ENCODE measurements at places on chromosomes 4 and X. TPM values are rescaled to one million over a fixed set of nuclear protein-coding genes. Genes with fewer than 3 reads are reported as not detected.

- no peak for DNase-seq
Measured at GRCh38 chrX:139224953-139225665, 305.4 kb upstream of the F9 start.

The TBC1D25 gene
- total RNA-seq = 13.0 TPM

DNA sequence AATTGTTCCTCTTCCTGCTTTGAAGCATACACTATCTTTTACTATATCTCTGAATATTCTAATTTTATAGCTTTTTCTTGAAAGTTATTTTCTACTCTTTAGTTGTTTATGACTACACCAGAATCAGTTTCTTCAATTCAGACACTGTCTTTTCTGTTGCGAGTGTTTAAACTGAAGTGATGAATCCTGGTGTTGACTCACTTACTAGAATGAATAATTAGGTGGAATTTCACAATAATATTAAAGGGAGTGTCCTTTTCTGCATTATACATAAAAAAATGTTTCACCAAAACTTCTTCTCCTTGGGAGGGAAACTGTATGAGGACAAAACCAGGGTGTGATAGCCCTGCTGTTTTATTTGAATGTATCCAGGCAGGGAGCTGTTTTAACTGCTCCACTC is 1383.1 kb downstream of the C4orf33 start:
- no peak for DNase-seq

DNA sequence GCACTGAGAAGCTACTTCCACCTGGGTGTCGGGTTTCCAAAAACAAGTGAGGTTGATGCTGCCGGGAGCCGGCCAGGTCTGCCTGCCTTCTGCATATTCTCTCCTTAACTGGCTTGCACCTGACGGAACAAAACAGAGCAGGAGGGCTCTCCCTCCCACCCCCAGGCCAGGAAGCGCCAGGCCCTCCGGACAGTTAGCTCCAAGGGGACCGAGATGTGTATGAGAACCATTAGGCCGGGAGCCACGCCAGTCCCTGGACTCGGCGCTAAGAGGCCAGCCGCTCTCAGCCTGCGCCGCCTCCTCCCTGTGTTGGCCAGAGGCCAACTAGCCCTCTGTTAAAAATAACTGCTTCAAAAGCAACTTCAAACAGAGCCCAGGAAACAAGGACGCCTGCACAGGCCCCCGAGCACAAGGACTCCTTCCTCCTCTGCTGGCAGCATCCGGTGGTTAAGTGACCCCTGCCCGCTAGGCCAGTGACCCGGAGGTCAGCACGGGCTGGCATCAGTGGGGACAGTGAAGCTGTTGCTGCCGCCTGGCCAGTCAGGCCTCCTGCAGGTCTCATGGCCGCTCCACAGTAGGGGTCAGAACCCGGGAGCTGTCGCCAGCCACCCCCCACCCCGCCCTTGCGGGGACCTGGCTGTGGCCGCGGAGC is 107.9 kb downstream of the ABLIM2 start:
- DNase-seq = peak; percentile 91

GRCh38 chr4:27787195-27787594 is 926.6 kb downstream of the STIM2 start:
- DNase-seq = no peak

- DNase-seq = no peak
Measured at GRCh38 chr4:128847082-128847724, 37.7 kb downstream of the JADE1 start.

The PRPS2 gene
- total RNA-seq = 15.2 TPM

DNA sequence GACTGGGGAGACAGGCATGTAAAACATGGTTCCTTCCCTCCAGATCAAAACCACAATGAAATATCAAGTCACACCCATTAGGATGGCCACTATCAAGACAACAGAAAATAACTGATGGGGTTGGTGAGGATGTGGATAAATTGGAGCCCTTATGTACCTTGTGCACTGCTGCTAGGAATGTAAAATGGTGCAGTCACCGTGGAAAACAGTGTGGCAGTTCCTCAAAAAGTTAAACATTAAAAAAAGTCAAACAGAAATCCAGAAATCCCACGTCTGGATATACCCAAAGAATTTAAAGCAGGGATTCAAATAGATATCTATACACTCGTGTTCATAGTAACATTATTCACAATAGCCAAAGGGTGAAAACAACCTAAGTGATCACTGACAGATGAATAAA is 35.2 kb upstream of the MSX1 start:
- no peak for DNase-seq
